ENCODE measurements at places on chromosomes 16 and 17.
A peak's percentile ranks its signal among the peaks of the same experiment; 100 is the strongest.

GRCh38 chr16:46885960-46886763, 2.0 kb downstream of the GPT2 start:
- DNase-seq, result peak; percentile 29

- DNase-seq, result no peak
Measured at GRCh38 chr16:84042879-84043485, 387 bp upstream of the SLC38A8 start.

DNA sequence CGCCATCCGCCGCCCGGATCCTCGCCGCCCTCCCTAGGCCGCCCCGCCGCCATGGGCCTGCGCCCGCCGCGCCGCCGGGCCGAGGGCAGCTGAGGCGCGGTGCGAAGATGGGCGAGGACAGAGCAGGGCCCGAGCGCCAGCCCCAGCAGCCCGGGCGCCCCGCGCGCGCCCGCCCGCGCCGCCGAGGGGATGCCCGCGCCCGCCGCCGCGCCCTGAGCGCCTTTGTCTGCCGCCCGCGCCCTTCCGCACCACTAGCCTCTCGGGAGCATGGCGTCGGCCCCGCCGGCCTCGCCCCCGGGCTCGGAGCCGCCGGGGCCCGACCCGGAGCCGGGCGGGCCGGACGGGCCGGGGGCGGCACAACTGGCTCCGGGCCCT, 278 bp downstream of the RAB11FIP3 start:
- no peak for DNase-seq

DNA sequence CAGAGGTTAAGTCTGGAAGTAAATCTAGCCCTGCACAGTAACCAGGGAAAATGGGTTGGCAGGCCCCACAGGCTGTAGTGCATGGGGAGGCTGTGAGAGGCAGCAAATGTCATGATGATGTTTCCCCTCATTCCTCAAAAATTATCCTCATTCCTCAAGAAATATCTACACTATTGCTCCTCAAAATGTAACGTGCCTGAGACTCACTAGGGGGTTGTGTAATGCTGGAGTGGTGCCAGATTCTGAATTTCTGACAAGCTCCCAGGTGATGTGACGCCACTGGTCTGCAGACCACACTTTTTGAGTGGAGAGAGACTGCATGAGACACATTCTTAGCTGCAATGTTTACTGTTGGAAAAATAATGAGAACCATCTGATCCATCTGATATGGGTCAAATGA, 1.2 kb upstream of the MPP3 start:
- peak; percentile 84 for DNase-seq

- DNase-seq, result no peak
Measured at GRCh38 chr17:43040655-43041054, 15.6 kb downstream of the RND2 start.

GRCh38 chr17:9935408-9935807, 30.3 kb upstream of the RCVRN start:
- no peak for DNase-seq

GRCh38 chr17:16931318-16932060, 40.4 kb downstream of the TNFRSF13B start:
- DNase-seq, result no peak

GRCh38 chr17:28136923-28137322, 94.4 kb downstream of the NLK start:
- no peak for DNase-seq

GRCh38 chr16:23114131-23114904, 34.9 kb downstream of the USP31 start:
- no peak for DNase-seq

- peak; percentile 50 for DNase-seq
Measured at GRCh38 chr16:59591480-59591879, 857.4 kb upstream of the GOT2 start.

- DNase-seq, result no peak
Measured at GRCh38 chr17:38761612-38762011, 9.1 kb downstream of the PSMB3 start.

GRCh38 chr16:85037050-85037410, 9.4 kb downstream of the KIAA0513 start:
- DNase-seq, result peak; percentile 66

- no peak for DNase-seq
Measured at GRCh38 chr17:60305141-60305540, 86.8 kb downstream of the USP32 start.

DNA sequence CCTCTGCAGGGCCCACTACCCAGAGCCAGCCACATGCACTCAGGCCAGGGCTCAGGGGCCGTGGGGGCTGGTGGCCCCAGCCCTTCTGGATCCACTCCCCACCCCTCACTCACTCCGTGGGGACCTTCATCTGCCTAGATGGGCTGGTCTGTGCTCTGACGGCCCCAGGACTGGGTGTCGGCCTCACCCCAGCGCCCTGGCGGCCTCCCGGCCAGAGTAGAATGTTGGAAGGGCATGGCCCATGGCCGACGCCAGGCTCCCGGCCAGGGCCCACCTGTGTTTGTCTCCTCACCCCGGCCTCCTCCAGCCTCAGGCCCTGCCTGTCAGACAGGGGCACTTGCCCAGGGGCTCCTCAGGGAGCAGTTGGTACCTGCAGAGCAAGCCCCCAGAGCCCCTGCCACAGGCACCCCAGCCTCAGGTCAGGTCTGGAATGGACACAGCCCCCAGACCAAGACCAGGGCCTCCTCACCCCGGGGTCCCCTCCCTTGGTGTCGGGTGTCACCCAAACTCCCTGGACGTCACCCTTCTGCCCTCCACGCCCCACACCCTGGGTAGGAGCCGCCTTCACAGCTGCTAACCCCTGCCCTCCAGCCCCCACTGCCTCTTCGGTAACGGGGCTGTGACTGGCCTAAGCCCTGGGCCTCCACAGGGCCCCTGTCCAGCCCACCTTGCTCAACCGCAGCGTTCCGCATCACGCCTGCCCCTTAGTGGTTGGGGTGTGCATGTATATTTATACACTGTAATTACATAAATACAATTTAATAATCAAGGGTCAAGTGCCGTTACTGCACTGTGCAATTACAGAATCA, 3.0 kb upstream of the CDH15 start:
- no peak for DNase-seq

All from fibroblast of upper back skin (primary cell).